ENCODE measurements at places on chromosomes 5 and 9. TPM values are rescaled to one million over a fixed set of nuclear protein-coding genes. Genes with fewer than 3 reads are reported as not detected.
A peak's percentile ranks its signal among the peaks of the same experiment; 100 is the strongest.

DNA sequence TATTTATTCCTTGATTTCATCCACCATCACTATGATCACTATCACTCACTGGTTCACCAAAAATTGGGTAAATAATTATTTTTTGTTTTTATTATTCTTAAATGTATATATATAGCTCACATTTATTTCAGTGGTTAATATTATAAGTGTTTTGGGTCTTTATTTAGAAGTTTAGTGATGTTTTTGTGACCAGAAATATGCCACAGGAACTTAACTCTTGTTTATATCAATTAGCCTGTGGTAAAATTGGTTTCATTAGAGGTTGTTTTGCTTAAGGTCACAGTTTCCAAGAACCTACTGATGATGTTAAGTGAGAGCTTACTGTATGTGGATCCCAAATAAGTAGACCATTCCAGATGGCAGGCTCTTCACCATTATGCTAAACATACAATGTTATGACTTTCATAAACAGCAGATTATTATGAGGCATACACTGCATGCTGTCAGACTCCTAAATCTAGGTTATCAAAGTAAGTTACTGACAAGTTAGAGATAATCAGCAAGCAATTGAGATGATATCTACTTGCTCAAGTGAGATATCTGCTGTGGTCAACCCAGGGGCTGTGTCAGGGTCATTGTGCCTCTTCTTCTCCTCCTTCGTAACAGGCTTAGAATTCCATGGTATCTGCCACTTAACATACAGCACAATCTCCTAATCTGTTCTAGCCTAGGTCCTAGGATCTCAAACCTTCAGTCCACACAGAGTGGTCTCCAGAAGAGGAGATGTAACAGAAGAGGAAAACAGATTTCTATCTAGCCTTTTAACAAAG lies 57.6 kb downstream of the NR3C1 start:
- no peak overlapping the region for H3K4me3 ChIP-seq
- peaks cover 26% of the 10 kb centered on the region for H3K36me3 ChIP-seq
- no peak overlapping the region for H3K27ac ChIP-seq
- H3K4me1 ChIP-seq: peaks cover 33% of the 10 kb centered on the region
- no peaks in the 10 kb centered on the region for H3K27me3 ChIP-seq

- H3K27ac ChIP-seq: no peak overlapping the region
- no peaks in the 10 kb centered on the region for H3K27me3 ChIP-seq
- no peak overlapping the region for H3K4me3 ChIP-seq
- H3K36me3 ChIP-seq: no peaks in the 10 kb centered on the region
- H3K4me1 ChIP-seq: no peaks in the 10 kb centered on the region
- DNase-seq: no peak
Measured at GRCh38 chr9:135379540-135380267, 99.9 kb upstream of the PPP1R26 start.

DNA sequence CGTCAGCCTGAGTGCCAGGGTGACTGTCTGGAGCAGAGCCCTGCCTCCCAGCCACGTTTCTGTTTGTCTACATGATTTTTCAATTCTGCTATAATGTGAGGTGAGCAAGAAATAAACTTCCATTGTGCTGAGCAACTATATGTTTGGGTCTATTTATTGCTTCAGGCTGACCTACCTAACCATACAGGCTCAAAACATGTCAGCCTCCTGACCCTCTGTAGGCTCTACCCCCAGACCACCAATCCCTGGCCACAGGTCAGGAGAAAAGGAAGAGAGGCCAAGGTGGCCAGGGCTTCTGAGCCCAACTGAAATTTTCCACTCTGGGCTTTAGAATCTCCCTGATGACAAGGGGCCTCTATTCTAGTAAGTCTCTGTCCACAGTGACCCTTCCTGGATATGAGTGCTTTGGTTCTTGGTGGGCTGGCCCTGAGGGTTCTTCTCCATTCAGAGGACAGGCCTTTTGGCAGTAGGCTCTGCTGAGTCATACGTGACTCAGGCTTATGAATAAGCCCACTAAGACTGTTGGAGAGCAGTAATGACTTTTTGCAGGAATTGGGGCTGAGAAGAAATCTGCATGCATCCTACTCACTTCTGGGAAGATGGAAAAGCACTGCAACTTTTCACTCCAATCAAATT lies 117.2 kb upstream of the TBCA start:
- no peak for DNase-seq
- no peak overlapping the region for H3K27ac ChIP-seq
- H3K4me3 ChIP-seq: no peak overlapping the region
- H3K4me1 ChIP-seq: peaks cover 6% of the 10 kb centered on the region

- H3K4me3 ChIP-seq: peak overlapping the region; percentile 64
- peaks cover 24% of the 10 kb centered on the region for H3K27me3 ChIP-seq
- peak overlapping the region; percentile 20 for H3K27ac ChIP-seq
- no peaks in the 10 kb centered on the region for H3K36me3 ChIP-seq
- H3K4me1 ChIP-seq: peaks cover 23% of the 10 kb centered on the region
- peak; percentile 42 for DNase-seq
Measured at GRCh38 chr9:94656200-94656599, 16.9 kb upstream of the FBP1 start.

GRCh38 chr5:95621839-95622629 lies 2.1 kb downstream of the GPR150 start:
- peaks cover 29% of the 10 kb centered on the region for H3K4me1 ChIP-seq
- peak overlapping the region; percentile 74 for H3K4me3 ChIP-seq
- H3K27me3 ChIP-seq: peaks cover 21% of the 10 kb centered on the region

- H3K36me3 ChIP-seq: no peaks in the 10 kb centered on the region
- peaks cover 1% of the 10 kb centered on the region for H3K4me1 ChIP-seq
- H3K4me3 ChIP-seq: no peak overlapping the region
Measured at GRCh38 chr5:148179234-148179824, 11.0 kb downstream of the SPINK14 start.

DNA sequence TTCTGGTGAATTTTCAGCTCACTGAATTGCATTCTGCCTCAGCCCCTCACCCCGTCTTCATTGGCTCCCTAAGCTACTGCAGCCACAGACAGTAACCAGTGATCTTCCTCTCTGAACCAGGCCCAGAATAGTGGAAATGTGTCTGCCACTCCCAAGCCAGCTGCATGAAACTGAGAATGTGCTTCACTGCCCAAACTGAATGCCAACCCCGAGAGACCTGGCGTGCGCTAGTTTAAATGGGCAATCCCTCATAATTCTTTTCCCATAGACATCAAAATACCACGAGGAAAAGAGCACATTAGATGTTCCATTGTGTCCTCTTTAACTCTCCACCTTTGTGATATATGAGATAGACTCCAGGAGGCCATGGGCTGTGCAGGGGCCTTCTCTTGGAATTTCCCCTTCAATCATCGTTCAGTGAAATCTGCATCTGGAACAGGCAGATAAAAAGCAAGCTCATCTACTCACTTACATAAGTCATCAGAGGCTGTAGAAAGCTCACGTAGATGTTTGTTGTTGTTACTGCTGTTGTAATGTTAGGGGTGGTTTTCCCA lies 320.2 kb downstream of the NFIB start:
- H3K4me1 ChIP-seq: no peaks in the 10 kb centered on the region
- no peak overlapping the region for H3K4me3 ChIP-seq

- peak overlapping the region; percentile 99 for H3K4me3 ChIP-seq
- H3K27me3 ChIP-seq: no peaks in the 10 kb centered on the region
- peak overlapping the region; percentile 96 for H3K27ac ChIP-seq
- peaks cover 52% of the 10 kb centered on the region for H3K4me1 ChIP-seq
Measured at GRCh38 chr5:40681363-40682153, 1.8 kb downstream of the PTGER4 start.

DNA sequence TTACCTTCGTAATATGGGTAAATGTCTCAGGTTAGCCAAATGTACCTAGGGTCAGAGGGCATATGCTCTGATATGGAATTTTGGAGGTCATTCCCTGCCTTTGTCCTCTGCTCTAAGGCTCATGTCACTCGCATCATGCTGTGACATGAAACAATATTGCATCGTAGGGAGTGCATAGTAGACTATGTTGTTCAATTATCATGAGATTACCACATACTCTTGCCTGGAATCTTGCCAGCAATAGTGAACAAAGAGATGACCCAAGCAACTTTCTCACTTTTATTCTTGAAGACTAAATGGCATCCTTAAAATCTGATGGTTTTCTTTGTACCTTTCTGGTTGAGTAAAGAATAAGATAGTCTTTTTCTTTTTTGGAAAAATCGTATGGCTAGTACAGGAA lies 27.6 kb downstream of the ZNF462 start:
- no peak overlapping the region for H3K4me3 ChIP-seq
- H3K27ac ChIP-seq: no peak overlapping the region
- H3K4me1 ChIP-seq: no peaks in the 10 kb centered on the region
- H3K27me3 ChIP-seq: no peaks in the 10 kb centered on the region
- H3K36me3 ChIP-seq: no peaks in the 10 kb centered on the region
- DNase-seq: no peak

DNA sequence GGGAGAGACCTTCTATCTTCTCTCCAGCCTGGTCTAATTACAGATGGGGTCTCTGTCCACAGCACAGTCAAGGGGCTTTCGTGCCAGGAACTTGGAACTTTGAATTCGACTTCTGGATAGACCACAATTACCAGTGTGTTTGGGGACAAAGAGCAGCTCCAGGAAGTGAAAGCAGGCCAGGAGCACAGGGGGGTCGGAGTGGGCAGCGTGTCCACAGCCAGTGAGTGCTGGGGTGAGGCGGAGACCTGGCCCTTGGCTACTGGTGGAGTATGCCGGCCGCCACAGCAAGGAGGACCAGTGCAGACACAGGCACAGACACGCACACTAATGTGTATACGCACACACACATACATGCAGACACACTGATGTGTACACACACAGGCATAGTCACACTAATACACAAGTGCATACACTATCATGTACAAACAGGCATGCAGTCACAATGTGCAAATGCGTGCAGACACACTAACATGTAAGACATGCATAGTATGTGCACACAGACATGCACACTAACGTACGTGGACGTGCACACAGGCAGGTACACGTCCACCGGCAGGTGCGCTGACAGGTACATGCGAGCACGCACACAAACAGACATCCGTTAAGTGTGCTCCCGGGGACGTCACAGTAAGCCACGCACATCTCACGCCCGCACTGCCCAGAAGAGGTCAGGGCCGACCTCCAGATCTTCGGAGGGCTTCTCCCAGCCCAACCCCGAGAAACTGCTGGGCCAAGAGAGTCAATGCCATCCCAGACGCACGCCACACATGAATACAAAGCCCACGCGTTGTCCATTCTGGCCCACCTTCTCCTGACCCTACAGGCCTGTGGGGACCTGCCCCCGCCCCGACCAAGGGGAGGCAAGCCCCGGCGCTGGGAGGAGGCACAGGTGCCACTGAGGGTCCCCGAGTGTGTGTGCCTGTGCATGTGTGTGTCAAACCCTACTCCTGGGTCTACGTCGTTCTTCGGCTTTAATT lies 46.5 kb downstream of the NKD2 start:
- peaks cover 12% of the 10 kb centered on the region for H3K36me3 ChIP-seq
- no peak for DNase-seq
- no peaks in the 10 kb centered on the region for H3K4me1 ChIP-seq

DNA sequence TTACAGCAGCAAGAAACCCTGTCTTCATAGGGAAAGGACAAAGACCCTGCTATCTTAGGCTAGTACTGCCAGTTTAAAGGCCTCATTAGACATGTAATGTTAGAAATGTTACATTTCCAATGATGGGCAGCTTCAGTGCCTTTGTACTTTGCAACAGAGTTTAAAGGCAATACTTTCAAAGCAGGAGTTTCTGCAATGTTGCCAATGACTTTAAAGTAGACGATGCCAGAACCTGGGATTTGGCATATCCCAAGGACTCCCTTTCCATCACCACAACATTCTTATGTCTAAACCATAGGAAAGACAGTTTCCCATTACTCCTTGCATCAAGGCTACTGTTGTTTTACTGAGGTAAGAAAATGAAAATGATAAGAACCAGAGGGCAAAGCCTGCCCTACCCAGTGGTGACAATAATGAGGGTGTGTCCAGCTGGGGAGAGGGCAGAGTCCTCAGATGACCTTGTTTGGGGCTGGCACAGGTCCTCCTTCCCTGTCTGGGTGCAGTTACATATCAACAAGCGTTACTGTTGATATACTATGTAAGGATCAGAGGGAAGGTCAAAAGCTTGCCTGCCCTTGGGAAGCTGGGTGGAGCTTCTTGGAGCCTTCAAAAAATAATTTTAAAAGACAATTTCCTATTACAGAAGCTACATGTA lies 27.5 kb upstream of the MLANA start:
- H3K4me1 ChIP-seq: peaks cover 3% of the 10 kb centered on the region
- no peaks in the 10 kb centered on the region for H3K27me3 ChIP-seq
- no peak overlapping the region for H3K27ac ChIP-seq
- DNase-seq: no peak
- H3K4me3 ChIP-seq: no peak overlapping the region
- no peaks in the 10 kb centered on the region for H3K36me3 ChIP-seq

GRCh38 chr5:10704949-10705621 lies 55.9 kb downstream of the DAP start:
- H3K4me1 ChIP-seq: peaks cover 27% of the 10 kb centered on the region
- no peak overlapping the region for H3K4me3 ChIP-seq
- H3K27me3 ChIP-seq: no peaks in the 10 kb centered on the region
- H3K27ac ChIP-seq: peak overlapping the region; percentile 33

DNA sequence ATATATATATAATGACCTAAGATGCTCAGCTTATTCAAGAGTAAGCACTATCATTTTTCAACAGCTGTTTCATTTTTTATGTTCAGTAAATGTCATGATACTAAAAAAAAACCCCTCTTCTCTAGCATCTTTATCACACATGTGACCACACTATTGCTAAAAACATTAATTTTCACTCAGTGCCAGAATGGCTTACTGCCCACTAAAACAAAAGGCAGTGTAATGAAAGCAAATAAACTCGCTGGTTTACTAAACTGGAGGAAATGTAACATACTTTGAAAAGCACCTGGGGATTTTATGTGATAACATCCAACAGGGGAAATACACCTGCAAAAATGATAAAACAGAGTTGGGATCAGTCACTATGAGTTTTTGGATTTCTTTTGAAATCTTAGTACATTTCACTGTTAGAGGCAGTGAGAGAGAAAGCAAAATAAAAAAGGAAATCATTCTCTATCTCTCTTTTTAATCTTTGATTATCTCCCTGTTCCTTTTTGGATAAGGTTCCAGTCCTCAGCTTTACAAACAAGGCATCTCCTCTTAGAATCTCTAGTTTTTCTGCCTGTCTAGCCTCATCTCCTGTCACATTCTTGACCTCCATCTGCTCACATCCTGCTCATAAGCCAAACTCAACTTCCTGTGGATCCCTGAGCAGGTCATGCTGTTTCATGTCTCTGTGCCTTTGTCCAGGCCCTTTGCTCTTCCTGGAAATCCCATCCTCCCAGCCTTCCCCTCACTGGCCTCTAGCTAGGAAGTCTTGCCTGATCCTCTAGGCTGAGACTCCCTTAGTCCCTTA lies 338.0 kb downstream of the MAN2A1 start:
- H3K27me3 ChIP-seq: peaks cover 1% of the 10 kb centered on the region
- peaks cover 5% of the 10 kb centered on the region for H3K4me1 ChIP-seq
- no peak overlapping the region for H3K4me3 ChIP-seq
- no peaks in the 10 kb centered on the region for H3K36me3 ChIP-seq
- no peak overlapping the region for H3K27ac ChIP-seq

- DNase-seq: no peak
- peaks cover 4% of the 10 kb centered on the region for H3K4me1 ChIP-seq
- H3K27me3 ChIP-seq: no peaks in the 10 kb centered on the region
- no peak within 1 kb of the TSS for H3K27ac ChIP-seq
- no peaks in the 10 kb centered on the region for H3K36me3 ChIP-seq
Measured at GRCh38 chr5:42811591-42812446, at the start of gene SELENOP. TSS of gene SELENOP (minus strand) at chr5:42811892. CDS start at chr5:42808353, 3,539 bp downstream.

GRCh38 chr5:37198842-37199241 lies 50.3 kb downstream of the CPLANE1 start:
- no peak for DNase-seq
- H3K4me1 ChIP-seq: peaks cover 24% of the 10 kb centered on the region
- no peak overlapping the region for H3K4me3 ChIP-seq
- no peak overlapping the region for H3K27ac ChIP-seq
- no peaks in the 10 kb centered on the region for H3K27me3 ChIP-seq
- peaks cover 44% of the 10 kb centered on the region for H3K36me3 ChIP-seq

- peak overlapping the region; percentile 67 for H3K4me3 ChIP-seq
- DNase-seq: no peak
- peaks cover 7% of the 10 kb centered on the region for H3K27me3 ChIP-seq
- no peaks in the 10 kb centered on the region for H3K36me3 ChIP-seq
- peaks cover 10% of the 10 kb centered on the region for H3K4me1 ChIP-seq
- no peak overlapping the region for H3K27ac ChIP-seq
Measured at GRCh38 chr9:87973122-87973521, 1.2 kb downstream of the CDK20 start.

Gene PAPPA
- total RNA-seq: not detected
